ENCODE measurements at places on chromosomes 13 and 19.
A peak's percentile ranks its signal among the peaks of the same experiment; 100 is the strongest.

DNA sequence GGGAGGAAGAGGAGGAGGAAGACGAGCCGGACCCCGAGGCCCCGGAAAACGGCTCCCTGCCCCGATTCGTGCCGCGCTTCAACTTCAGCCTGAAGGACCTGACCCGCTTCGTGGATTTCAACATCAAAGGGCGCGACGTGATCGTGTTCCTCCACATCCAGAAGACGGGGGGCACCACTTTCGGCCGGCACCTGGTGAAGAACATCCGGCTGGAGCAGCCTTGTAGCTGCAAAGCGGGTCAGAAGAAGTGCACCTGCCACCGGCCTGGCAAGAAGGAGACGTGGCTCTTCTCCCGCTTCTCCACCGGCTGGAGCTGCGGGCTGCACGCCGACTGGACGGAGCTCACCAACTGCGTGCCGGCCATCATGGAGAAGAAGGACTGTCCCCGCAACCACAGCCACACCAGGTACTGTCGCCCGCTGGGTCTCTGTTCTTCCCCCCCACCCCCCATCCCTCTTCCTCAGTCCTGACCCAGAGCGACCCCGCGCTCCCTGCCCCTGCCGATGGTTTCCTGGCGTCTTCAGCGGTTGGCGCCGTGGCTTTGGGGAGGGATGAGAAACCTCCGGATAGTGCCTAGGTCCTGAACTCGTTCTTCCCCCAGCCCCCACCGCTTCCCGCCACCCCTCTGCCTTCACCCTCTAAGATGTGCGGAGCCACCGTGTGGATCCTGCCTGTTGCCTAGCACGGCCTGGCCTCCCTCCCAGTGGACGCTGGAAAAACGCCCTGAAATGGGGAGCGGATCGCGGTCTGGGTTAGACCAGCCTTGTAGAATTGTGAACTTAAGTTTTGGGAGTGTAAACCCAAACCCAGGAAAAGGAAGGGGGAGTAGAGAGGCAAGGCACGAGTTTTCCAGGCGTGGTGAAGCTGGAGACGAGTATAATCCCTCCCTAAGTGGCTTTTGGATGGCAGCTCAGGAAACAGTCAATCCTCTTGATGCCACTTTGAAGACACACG lies 1.5 kb downstream of the HS6ST3 start:
- peak; percentile 61 for DNase-seq

- no peak for DNase-seq
These were observed 63.9 kb upstream of the SLITRK5 start for GRCh38 chr13:87607266-87607665.

GRCh38 chr19:16077984-16078758 lies 1.9 kb downstream of the TPM4 start:
- peak; percentile 28 for DNase-seq

DNA sequence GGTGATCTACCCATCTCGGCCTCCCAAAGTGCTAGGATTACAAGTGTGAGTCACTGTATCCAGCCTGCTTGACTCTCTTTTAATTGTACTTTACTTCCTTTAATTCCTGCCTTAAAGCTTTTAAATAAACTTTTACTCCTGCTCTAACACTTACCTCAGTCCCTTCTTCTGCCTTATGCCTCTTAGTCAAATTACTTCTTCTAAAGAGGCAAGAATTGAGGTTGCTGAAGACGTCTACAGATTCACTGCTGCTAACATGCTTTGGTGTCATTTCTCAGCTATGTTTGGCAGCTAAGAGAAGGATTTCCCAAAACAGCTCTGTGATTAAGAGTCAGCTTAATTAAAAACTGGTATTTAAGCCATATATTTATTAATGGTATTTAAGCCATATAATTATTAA lies 32.9 kb upstream of the CD177 start:
- DNase-seq: no peak

DNA sequence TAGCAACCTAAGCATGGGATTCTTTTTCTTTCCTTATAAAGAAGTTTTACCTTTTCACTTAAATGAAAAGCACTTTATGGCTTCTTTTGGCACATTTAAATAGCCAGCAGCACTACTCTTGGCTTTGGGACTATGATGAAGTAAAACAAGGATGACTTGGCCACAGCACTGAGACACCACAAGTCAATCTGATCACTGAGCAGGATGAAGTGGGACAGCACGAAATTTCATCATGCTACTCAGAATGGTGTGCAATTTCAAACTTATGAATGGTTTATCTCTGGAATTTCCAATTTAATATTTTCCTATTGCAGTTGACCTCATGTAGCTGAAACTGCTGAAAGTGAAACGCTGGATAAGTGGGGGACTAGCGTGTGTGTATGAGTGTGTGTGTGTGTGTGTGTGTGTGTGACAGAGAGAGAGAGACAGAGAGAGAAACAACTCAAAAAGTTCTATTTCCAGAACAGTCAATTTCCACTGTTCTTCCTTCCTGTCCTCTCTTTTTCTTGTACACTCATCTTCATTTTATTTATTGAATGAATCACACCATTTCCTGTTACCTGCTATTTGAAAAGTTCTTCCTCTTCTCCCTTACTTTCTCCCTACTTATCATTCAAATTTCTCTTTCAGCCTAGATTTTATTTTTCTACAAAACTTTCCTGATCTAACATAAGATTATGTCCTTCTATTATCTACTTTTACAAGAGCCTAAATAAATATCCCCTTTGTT lies 414.2 kb upstream of the MIR17HG start:
- no peak for DNase-seq

DNA sequence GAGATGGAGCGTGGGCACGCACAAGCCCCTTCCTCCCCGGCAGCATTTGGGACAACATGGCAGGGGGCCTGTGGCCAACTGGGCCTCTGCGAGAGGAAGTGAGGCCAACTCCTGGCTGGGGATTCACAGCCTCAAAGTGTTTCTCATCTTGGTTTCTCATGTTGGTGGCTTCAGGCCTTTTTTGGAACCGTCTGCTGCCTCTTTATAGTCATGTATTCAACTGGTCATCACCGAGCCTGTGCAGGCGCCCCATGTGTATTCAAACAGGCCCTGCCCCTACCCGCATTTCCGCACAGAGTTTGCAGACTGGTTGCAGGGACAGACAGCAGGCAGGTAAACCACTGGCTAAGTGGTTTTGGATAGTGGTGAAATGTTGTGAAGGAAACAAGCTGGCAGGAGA lies 17.3 kb upstream of the RELB start:
- DNase-seq: no peak

GRCh38 chr13:43110036-43110435 lies 86.7 kb downstream of the DNAJC15 start:
- DNase-seq: no peak

DNA sequence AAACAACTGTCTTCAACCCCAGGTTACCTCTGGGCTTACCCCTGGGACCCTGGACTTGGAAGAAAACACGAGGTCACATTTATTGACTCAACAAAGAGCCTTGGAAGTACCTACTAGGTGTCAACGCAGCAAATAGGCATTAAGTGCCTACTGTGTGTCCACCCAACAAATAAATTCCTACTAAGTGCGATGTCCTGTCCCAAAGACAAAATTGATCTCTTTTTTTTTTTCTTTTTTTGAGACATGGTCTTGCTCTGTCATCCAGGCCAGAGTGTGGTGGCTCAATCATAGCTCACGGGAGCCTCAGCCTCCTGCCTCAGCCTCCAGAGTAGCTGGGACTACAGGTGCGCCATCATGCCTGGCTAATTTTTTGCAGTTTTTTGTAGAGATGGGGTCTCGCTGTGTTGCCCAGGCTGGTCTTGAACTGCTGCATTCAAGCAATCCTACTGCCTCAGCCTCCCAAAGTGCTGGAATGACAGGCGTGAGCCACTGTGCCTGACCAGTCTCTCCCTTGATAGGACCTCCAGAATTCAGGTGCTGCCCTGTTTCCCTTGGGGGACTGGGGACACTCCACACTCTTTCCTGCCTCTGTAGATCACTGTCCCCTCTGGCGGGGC lies 589 bp upstream of the S1PR2 start:
- DNase-seq: no peak

- DNase-seq: peak; percentile 51
These were observed 35.7 kb upstream of the MATK start for GRCh38 chr19:3821857-3822364.

GRCh38 chr19:11950312-11950711 lies 14.5 kb upstream of the ZNF763 start:
- DNase-seq: no peak

DNA sequence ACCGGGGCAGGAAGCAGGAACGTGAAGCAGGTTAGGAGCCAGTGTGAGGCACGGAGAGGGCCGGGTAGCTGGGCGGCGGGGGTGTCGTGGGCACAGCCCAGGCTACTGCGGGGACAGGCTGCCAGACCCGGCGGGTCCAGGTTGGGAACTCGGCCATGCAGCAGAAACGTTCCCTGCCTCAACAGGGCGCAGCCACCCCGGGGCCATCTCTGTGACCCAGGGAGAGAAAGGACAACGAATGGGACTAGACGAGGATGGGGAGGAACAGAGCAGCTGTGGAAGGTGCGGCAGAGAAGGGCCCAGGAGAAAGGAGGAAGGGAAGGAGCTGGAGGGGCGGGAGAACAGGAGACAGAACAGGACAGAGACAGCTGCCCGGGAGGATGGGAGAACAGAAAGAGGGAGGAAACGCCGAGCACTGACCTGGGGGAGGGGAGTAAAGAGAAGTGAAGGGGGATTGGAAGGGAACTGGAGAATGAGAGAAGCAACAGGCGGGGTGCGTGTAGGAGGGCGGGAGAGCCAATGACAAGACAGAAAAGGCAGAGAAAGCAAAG lies 12.9 kb upstream of the GARIN5A start:
- no peak for DNase-seq

DNA sequence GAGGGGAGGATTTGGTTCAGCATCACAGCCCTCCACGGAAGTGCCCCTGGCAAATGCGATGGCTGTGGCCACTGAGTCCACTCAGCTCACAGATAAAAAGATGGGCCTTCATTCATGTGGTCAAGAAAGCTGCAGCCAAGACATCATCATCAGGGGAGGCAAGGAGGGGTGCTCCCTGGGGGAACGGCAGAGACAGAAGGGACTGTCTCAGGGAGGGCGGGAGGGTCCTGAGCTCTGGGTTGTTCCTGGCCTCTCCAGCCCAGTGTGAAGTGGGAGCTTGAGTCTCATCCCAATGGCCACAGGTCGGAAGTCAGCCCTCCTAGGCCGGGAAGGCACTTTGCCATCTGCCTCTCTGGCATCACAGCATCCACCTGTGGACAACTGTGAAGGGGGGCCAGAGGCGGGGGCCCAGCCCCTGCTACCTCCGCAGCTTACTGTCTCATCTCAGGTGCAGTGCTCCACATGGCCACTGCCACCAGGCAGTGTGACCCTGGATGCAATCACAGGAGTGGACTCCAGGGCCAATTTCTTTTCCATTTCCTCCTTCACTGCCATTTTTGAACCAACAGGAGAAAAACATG lies 137.8 kb upstream of the SOX1 start:
- DNase-seq: no peak

DNA sequence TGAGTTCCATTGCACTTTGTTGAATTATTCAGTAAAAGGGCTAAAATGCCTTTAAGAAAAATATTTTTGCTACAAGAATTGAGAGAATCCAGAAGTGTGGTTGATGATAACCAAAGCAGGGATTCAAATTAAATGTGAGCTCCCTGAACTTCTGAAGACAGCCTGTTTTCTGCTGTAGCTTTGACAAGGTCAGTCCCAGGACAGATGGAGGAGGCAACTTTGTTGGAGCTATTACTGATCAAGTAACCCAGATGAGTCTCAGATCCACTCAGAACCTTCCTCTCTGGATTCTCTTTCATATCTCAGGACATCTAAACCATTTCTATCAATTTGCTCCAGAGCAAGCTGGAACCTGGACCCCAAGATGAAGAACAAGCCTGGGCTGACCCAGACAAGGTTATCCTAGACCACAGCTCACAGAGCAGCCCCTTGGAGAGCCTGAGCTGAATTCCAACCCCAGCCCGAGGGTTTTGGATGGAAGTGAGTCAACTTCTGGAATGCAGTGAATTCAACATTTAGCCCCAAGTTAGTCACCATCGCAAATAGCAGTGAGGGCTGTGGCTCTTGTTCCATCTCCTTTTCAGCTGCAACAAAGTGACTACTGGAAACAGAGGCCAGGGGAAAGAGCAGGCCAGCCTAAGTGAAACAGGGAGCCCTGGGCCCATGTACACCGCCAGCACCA lies 137.8 kb upstream of the TSC22D1 start:
- DNase-seq: no peak

DNA sequence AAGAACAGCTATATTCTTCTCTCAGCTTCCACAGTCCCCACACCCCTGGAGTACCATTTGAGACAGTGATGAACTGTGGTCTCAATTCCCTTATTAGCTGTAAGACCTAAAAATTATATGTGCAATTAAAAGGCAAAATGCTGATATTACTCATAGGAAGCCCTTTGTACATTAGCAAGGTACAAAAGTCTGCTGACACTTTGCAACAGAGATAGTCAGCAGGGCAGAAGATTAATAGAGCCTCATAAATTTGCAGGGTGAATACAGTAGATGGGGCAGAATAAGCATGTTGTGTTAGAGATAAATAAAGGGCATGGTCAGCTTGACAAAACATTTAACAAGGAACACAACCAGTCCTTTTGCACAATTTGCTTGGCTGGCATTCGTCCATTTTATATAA lies 210.0 kb upstream of the OBI1 start:
- DNase-seq: no peak

- DNase-seq: no peak
These were observed 34.0 kb downstream of the LRCH1 start for GRCh38 chr13:46586751-46587514.

DNA sequence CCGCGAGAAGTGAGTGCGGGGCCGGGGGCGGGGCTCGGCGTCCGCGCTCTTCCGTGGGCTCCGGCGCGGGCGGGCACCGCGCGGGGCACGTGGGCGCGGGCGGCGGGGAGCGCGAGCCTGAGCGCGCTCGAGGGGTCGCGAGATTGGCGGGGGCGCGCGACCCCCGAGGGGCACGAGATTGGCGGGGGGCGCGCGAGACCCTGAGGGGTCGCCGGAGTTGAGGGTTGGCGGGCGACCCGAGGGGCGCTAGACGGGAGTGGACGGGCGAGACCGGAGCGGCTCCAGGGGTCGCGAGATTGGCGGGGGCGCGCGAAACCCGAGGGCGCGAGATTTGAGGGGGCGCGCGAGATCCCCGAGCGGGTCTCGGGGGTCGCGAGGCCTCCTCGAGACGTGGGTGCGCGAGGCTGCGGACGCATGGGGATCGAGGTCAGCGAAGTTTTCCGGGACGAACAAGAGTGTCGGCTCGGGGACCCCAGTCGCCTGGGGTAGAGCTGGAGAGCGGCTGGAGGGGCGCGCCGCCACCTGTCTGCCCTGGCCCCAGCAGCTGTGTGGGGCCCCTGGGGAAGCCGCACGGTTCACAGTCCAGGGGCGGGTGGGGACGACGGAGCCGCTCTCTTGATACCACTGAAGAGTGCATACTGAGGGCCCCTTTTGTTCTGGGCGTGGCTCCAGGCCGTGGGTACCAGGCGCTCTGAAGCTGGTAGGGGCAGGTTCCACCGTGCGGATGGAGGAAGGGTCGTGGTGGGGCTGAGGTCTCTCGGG lies 682 bp downstream of the SSBP4 start:
- DNase-seq: peak; percentile 49
